ENCODE measurements at places on chromosomes 1 and 21. TPM values are rescaled to one million over a fixed set of nuclear protein-coding genes. Genes with fewer than 3 reads are reported as not detected.

The PRR9 gene
- not detected for total RNA-seq

The KLHDC8A gene
- 1.7 TPM for total RNA-seq

The PAQR7 gene
- 4.3 TPM for total RNA-seq

The NPHS2 gene
- total RNA-seq, result not detected

The LORICRIN gene
- not detected for total RNA-seq
